ENCODE measurements at places on chromosomes 12 and 14.

GRCh38 chr14:28875934-28876571 is 109.5 kb downstream of the FOXG1 start:
- DNase-seq = peak; percentile 90

- no peak for DNase-seq
Measured at GRCh38 chr12:108629151-108629550, 4.5 kb downstream of the SELPLG start.

DNA sequence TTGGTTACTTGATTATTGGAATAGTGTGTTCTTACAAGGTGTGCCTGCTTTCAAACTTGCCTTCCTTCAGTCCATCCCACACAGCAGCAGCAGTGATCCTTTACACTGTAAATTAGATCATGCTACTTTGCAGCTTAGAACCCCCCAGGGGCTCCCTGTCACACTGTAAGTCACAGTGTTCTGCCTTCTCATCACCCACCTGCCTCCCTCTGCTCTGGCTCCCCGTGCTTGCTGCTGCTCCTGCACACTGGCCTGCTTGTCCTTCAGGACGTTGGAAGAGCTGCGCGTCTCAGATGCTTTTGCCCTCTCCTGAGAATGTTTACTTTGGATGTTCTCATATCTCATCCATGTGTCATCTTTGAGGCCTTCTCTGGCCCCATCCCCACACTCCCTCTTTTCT is 27.3 kb downstream of the ZC3H14 start:
- no peak for DNase-seq

DNA sequence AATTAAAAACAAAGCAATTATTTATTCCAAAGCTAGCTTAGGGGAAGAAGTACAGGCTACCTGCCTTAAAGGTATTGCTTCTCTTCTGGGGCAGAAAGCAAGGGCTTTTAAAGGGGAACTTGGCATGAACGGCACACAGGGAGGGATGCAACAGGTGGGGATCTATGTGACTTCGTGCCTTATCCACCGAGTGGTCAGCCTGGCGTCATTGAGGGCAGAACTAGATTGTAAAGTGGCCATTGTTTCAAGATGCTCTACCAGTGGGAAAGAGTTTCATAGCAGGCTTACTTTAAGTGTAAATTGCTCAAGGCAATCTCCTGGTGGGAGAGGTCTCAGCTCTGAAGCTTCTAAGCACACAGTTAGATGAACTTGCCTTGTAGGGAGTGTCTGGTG is 360.4 kb downstream of the ATP23 start:
- DNase-seq = no peak

DNA sequence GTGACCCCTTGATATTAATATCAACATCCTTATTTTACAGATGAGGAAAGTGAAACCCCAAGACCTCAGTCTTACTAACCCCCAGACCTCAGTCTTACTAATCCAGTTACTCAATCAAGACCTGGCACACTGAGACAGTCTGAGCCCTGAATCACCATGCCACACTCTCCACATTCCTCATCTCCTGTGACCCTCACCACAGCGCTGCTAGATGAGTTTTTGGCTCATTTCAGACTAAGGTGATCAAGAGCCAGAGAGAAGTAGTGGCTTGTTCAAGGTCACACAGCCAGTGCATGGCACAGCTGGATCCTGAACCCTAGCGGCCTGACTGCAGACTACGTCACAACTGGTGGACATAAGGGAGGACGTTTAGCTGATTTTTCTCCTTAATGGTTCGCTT is 579.2 kb downstream of the BCL11B start:
- DNase-seq = no peak

DNA sequence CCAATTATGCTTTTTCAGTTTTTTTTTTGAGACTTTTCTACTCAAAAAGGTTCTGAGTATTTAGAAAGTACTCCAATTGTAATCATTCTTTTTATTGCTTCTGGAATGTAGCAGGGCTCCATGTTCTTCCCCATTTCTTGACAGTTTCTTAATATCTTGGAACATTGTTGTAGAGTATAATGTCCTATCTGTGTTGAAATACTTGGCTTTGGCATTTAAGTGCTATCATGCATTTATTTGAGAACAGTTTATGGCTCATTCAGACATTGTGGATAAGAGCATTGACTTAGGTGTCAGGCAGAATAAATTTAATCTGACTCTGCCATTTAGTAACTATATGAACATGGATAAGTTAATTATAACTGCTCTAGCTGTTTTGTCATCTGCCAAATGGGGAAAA is 28.3 kb downstream of the ADIPOR2 start:
- DNase-seq = no peak

- no peak for DNase-seq
Measured at GRCh38 chr14:91961297-91962220, 14.1 kb upstream of the FBLN5 start.

All from NCI-H1417 (cell line).